ENCODE measurements at places on chromosomes 11 and 22. TPM values are rescaled to one million over a fixed set of nuclear protein-coding genes. Genes with fewer than 3 reads are reported as not detected.

DNA sequence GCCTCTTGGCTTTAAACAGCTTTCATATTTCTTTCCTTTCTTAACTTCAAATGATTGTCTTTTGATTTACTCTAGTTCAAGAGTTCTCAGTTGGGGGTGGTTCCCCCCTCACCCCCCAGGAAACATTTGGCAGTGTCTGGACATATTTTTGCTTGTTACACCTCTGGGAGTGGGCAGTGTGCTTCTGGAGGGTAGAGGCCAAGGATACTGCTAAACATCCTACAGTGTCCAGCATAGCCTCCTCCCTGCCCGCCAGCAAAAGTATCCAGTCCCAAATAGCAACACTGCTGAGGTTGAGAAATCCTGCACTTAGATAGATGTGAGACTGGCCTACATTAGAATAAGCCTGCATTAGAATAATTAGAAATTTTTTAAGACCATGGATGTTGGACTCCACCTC is 3.2 kb downstream of the PPP6R3 start:
- no peak for ATAC-seq

Gene CACNA1I
- 0.08 TPM for total RNA-seq

GRCh38 chr11:95142431-95142830 is 52.8 kb downstream of the ENDOD1 start:
- no peak for ATAC-seq

Gene PHOX2A
- not detected for total RNA-seq

DNA sequence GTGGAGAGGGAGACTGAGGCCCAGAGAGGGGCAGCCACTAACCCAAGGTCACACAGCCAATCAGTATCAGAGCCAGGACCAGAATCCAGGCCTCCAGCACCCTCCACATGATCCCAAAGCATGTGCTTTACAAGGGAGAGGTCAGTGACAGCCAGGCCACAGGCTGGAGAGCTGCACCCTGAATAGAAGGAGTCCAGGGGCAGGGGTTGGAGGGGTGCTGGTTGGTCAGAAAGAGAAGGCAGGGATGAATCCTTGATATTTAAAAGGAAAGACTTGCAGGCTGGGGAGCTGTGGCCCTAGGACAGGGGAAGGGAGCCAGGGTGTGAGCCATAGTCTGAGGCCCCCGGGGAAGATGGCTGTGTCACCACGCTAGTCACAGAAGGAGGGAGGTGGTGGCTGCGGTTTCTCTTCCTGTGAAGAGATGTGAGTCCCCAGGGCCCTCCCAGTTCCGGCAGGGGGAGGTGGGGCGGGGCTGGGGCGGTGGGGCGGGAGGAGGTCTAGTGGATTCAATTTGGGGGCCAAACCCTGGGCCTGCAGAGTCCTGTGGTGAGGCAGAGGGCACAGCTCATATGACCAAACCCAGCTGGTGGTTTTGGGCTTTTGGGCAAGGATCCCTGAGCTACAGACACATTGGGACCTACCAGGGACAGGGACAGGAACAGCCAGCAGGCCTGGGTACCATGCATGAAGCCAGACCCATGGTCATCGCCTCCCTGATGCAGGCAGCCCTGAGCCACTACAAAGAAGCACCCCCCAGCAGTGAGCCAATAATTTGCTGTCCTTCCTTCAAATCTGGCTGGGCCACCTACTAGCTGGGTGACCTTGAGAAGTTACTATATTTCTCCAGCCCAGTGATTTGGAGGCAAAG is 14.0 kb downstream of the RAC2 start:
- ATAC-seq: peak; percentile 53

DNA sequence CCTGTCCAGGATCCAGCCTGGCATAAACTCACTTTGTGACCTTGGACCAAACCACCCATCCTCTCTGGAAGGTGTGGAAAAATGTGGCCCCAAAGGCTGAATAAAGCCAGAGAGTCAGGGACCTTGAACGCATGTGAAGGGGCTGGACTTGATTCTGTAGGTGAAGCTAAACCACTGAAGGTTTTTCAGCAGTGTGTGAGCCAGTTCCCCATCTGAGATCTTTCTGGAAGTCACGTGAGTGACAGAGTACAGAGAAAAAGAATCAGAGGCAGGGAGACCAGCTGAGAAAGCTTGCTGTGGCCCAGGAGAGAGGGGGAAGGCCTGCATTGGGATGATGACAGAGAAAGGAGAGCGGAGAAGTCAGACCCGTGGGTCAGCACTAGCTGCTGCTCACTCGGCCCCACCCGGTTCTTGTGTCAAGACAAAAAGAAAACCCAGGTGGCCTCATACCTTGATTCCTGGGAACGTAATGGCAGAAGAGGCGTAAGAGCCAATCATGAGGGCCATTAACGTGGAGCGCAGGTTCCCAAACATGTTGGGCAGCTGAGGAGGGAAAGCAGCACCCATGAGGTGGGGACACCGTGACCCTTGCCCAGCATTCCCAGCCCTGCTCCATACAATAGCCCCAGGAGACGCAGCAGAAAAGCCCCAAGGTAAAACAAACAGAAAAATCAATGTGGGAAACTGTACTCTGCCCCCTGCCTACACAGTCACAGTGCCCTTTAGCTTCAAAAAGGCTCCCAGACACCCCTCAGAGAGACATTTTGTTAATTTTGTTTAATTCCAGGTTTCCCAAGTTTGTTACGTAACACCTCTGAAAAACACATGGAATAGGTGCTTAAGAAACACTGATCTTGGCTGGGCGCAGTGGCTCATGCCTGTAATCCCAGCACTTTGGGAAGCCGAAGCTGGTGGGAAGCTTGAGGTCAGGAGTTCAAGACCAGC is 17.9 kb downstream of the SLC43A1 start:
- ATAC-seq: no peak

Gene FOLR2
- total RNA-seq: 0.24 TPM

GRCh38 chr11:65997286-65997685 is 4.7 kb downstream of the EIF1AD start:
- ATAC-seq: no peak

DNA sequence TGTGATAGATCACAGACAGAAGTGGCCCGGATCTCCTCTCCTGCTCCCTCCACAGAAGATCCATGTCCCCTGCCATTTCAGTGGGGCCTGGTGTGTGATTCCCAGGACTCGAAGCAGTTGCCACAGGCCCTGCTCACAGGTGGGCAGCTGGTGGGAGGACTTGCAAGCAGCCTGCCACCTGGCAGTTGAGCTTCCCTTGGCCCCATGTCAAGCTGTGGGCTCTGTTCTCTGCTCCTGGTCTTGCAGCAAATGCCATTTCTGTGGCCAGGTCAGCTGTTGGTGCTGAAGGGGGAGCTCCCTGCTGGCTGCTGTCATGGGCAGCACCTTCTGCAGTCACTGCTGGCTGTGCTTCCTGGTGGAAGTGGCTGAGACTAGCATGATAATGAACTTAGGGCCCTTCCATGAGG is 59.1 kb upstream of the SLC22A12 start:
- no peak for ATAC-seq

DNA sequence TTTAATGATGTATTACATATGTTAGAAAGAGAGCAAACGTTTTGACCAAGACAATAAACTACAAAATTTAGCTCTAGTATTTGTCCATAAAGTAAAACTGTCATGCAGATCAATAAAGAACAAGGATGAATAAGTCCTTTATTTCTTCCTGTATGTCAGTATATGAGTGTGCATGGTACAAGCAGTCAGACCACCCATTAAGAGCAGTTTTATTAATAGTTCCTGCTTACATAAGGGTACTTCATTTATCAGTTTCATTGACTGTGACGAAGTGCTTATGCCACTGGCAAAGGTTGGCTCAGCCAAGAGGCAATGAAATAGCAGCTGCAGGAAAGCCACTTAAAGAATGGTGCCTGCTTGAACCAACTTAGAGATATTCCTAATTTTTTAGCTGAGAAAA is 913.0 kb upstream of the CNTN5 start:
- no peak for ATAC-seq

Gene HPX
- 0.64 TPM for total RNA-seq

DNA sequence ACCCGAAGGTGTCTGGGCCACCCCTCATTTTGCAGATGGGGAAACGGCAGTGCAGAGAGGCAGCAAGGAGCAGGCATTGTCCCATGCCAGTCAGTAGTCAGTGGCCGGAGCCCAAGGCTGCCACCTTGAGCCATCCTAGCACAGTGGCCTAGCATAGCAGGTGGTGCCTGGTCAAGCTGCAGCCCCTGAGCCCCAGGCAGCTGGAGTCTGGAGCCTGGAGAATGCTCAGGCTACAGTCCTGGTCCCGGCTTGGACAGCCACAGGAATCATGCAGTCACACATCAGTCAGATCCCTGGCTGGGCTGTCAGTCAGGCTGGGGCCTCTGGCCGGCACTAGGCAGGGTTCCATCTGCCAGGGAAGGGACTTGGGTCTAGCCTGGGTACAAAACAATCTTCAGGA is 18.6 kb downstream of the KCNC1 start:
- ATAC-seq: no peak

Gene ABCC8
- total RNA-seq: not detected

- no peak for ATAC-seq
These were observed 10.3 kb downstream of the TP53I11 start for GRCh38 chr11:44940404-44940803.

Gene UBQLN3
- not detected for total RNA-seq

GRCh38 chr11:35583843-35584242 is 34.4 kb upstream of the FJX1 start:
- no peak for ATAC-seq

Gene CYP2D6
- 1.1 TPM for total RNA-seq

- peak; percentile 63 for ATAC-seq
These were observed 91.2 kb downstream of the LUZP2 start for GRCh38 chr11:24588081-24588480.

- ATAC-seq: no peak
These were observed 14.5 kb upstream of the LRRC55 start for GRCh38 chr11:57167125-57167846.

GRCh38 chr11:124012697-124013096 is at the start of gene OR10G4:
Gene OR10G4, plus strand, starts transcription at chr11:124012997. Its CDS starts 2,578 bp downstream, at chr11:124015575.
- no peak for ATAC-seq

Data from esophagus mucosa (tissue), 1 donor.